Adrenal gland (tissue), 19 donors: ENCODE measurements at places on chromosomes 13 and 19. TPM values are rescaled to one million over a fixed set of nuclear protein-coding genes. Genes with fewer than 3 reads are reported as not detected.
A peak's percentile ranks its signal among the peaks of the same experiment; 100 is the strongest.

PRR36 gene
- 0.22 TPM for total RNA-seq

NLRP5 gene
- not detected for total RNA-seq

- no peak for DNase-seq
These were observed 170.0 kb downstream of the NUFIP1 start for GRCh38 chr13:44819245-44819644.

C19orf33 gene
- 2.9 TPM for total RNA-seq

DNA sequence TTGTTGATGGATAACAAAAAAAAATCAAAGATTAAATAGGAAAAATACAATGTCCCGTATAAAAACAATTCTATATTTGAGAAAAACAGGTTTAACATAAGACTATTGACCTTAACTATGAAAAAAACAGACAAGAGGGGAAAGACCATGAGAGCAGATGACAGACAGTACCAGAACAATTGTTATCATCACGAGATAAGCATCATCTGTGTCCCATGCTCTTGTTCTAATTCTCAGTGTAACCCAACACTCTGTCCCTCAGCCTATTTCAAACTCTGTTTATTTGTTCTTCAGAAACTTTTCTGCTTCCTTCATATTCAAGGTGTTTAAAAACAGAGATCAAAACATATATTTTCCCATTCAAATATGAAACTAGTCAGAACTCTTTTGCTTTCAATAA, 216.4 kb downstream of the PCDH9 start:
- DNase-seq = no peak

DNA sequence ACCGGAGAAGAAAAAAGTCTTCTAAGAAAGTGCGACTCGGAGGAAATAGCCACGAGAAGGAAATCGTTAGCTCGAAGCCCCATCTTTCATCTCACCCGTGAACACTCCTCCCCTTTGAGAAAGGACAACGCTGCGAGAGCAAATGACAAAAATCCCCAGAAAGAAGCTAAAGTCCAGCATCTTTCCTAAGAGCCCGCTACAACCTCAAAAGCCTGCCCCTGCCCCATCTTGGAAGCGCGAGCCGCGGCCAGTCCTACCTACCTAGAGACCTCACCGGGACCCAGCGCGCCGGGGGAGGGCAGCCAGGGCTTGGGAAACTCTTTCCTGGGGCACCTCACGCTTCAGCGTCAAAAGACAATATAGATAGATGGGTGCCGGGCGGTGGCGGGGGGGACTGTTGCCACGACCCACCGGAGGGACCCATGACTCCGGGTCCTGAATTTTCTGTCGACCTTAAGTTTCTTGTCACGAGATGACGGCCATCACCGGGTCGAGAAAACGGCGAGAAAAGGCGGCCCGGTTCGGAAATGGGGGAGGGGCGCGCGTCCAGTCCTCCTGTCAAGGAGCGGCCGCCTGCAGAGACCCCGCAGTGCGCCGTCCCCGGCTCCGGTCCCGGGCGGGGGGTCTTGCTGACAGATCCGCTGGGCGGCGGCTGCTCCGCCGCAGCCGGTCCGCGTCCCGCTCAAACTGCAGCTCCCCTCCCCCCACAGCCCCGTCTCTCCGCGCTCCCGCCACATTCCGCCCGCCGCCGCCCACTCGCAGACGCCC, 65.9 kb downstream of the KCNRG start:
- DNase-seq = peak; percentile 76
